Omental fat pad (tissue), 4 donors: ENCODE measurements at places on chromosomes 5 and 9.

DNA sequence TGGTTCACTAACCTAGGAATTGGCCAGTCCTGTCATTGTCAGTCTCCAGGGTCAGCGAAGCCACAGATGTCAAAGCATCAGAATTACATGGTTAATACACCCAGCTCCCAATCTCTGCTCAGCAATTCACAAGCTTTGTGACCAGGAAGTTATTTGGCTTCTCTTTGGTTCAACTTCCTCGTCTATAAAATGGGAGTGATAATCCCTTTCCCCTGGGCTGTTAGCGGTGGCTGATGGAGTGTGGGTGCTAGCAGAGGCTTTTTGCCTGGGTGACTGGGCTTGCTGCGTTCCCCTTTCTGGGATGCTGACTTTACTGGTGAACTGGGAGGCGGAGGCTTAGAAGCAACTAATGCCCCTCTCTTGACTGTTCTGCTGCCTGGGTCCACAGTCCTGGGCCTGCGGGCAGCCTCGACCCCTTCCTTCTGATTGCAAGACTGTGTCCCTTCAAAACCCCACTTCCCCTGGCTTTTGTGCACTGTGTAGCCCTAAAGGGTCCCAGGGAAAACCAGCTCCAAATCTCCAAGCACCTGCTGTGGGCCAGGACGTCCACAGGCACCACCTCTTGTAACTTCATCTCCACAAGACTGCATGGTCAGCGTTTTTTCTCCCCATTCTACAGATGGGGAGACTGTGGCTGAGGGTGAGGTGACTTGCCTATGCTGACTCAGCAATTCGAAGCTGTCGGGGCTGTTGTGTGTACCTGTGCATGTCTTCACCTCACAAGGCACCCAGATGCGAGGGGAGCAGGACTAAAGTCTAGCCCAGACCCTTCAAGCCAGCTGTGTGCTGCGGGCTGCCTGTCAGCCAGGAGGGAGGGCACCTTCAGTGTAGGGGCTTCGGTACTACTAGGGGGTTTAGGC lies 45.2 kb upstream of the NEURL1B start:
- no peak for DNase-seq

GRCh38 chr5:2699686-2700085 lies 51.8 kb downstream of the IRX2 start:
- no peak for DNase-seq

- DNase-seq = no peak
These were observed 9.1 kb downstream of the PRDM6 start for GRCh38 chr5:123097871-123098735.

DNA sequence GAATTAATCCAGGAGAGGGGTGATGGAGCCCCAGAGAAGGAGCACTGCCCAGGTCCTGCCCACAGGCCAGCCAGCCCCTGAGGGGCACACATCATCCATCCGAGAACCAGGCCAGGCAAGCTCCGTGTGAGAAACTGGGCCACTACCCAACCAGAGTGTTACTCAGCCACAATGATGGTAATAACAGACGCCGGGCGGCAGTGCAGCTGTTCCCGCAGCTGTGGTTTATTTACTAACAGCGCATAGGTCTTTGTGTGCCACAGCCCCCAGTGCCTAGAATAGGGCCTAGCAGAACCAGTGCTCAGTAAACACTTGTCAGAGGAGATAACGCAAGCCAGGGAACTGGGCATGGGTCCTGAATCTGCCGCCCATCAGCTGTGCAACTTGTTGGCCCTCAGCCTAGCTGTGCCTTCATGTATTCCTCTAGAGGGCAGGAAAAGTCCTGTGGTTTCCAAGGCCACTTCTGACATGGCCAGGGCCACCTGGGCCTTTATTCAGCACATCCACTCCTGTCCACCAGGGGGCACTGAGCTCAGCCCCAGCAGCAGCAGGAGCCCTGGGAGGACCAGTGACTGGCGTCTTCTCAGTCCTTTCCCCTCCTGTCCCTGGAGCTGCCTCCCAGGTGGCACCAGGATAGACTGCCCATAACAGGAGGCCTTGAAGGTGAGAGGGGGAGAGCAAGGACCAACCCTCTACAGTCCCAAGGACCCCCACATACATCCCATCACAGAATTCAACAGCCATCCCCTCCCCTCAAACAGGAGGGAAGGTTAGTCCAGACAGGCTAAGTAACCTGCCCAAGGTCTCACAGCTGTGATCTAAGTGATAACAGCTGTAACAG lies 2.1 kb downstream of the MXD3 start:
- DNase-seq = no peak

DNA sequence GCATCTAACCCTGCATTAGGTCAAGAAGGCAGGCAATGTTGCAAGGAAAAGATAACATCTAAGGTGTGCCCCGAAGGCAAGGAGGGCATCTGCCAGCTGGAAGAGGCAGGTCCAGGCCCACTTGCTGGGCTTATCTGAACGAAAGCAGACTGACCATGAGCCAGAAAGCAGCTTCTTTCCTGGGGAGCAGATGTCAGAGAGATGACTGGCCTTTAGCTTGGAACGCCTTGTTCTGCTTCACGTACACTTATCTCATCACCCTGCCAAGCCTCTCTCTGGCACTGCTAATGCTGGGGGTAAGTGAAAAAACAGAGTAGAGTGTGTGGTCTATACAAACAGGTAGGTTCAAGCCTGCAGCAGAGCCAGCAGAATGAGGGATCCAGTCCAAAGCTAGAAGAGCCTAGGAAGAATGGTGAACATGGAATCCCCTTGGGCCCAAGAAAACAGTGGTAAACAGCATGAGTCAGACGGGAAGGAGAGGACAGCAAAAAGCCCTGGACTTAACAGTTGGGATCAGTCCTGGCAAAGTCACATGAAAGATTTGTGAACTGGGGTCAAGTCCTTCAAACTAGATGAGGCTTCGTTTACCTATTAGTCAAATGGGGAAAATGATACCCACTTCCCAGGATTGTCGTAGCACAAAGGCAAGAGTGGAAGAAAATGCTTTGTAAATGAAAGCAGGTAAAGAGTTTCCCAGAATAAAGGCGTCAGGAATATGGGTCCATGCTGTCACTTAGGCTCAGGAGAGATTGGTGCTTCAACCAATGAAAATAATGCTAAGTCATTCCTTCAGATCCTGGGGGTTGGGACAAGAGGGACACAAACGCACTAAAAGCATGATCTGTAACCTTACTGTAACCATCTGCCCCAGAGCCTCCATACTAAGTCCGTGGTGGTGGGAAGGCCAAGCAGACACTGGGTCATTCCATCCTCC lies 200.9 kb downstream of the SLIT3 start:
- DNase-seq = no peak

- no peak for DNase-seq
These were observed 189.6 kb downstream of the COX7C start for GRCh38 chr5:86807046-86808031.

DNA sequence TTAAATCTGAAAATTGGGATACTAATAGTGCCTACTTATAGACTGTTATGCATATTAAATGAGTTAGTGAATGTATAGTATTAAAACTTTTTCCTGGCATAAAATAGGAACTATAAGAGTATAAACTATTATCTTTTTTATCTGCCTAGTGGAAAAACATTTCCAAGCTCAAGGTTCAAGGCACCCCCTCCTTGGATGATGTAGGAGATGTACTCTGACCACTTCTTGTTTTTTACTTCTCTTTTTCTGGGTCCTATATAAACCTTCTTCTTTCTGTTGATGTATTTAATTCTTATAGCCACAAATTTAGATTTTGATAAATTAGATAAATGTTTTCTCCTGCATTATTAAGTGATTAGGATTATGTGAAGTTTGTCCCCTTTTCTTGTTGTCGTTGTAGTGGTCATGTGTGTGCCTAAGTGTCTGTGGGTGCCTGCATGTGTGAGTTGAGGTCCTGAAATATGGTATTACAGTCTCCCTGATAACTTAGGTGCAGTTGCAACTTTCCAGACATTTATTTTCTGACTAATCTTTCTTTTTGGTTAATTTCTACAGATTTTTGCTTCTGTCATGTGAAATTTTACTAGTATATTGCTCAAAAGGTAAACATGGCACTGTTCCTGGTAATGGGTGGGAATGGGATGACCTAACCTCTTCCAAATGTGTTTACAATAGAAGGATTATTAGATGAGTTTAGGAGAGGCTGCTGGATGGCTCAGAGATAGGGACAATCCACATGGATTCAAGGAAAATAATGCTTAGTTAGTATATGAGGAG lies 160.8 kb upstream of the CDKN2B start:
- no peak for DNase-seq

- DNase-seq = peak; percentile 79
These were observed 2.8 kb upstream of the MYORG start for GRCh38 chr9:34379334-34380033.

DNA sequence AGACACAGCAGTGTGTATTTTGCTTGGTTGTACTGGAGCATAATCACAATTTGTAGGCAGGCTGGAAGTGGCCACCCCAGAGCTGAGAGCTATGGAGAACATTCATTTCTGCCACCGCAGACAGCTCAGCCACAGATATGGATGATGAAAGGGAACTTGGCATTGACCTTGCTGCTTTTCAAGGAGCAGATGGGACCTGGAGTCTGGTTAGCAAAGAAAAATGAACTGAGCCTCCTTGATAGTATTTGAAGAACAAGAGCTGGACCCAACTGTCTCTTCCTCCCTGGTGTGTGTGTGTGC lies 395.2 kb upstream of the ZNF462 start:
- no peak for DNase-seq

GRCh38 chr9:99782962-99783718 lies 38.5 kb upstream of the NR4A3 start:
- DNase-seq = no peak

DNA sequence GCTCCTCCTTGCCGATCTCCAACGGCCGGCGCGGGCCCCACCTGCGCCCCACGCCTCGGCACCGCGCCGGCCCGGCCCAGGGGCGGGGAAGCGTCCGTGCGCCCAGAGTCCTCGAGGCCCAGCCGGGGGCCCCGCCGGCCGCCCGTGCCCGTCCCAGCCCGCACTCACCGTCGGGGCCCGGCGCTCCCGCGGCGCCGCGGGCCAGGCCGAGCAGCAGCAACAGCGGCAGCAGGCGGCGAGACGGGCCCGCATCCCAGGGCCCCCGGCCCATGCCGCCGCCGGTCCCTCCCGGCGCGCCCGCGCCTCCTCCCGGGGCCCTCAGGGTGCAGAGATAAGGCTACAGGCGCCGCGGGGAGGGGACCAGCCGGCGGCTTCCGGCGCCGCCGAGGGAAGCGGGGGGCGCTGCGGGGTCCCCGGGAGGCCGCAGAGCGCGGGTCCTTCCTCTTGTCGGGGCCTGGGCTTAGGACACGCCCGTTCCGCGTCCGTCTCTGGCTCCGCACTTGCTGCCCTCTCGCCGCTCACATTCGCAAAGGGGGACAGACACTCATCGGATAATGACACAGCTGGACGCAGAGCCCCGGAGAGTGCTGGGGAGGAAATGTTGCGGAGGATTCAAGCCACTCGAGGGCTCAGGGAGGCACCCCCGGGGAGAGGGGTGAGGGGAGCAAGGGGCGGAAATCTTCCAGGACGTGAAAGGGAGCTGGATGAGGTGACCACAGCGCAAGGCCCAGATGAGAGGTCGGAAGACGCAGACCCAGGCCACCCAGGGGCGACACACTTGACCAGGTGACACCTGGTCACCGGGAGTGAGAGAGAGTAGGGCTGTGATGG lies at the start of gene SUSD1:
TSS of gene SUSD1 (minus strand) at position 333 of the 831 bp plus-strand sequence. CDS start at position 271, 62 bp downstream.
- no peak for DNase-seq
